ENCODE measurements at places on chromosomes 3 and 15. TPM values are rescaled to one million over a fixed set of nuclear protein-coding genes. Genes with fewer than 3 reads are reported as not detected.

CLN6 gene
- 12.4 TPM for total RNA-seq

NAALADL2 gene
- 9.1 TPM for total RNA-seq

CCDC9B gene
- total RNA-seq, result 29.5 TPM

C3orf49 gene
- total RNA-seq, result not detected

RHCG gene
- total RNA-seq, result not detected
